ENCODE measurements at places on chromosomes 7 and 10. TPM values are rescaled to one million over a fixed set of nuclear protein-coding genes. Genes with fewer than 3 reads are reported as not detected.

The ADIRF gene
- 96.5 TPM for polyA plus RNA-seq

The ZNF467 gene
- polyA plus RNA-seq: 0.48 TPM

The MPP7 gene
- polyA plus RNA-seq: 1.3 TPM

The PRPS1L1 gene
- polyA plus RNA-seq: not detected

The TRIM74 gene
- 0.04 TPM for polyA plus RNA-seq

The CACNB2 gene
- polyA plus RNA-seq: not detected

The ADAP1 gene
- polyA plus RNA-seq: 5.1 TPM

The HOXA5 gene
- polyA plus RNA-seq: 2.4 TPM

The FGFR2 gene
- polyA plus RNA-seq: 11.1 TPM

The SFXN3 gene
- 27.9 TPM for polyA plus RNA-seq

The COBL gene
- polyA plus RNA-seq: 0.66 TPM

The EPO gene
- polyA plus RNA-seq: 0.65 TPM

The PGAM2 gene
- not detected for polyA plus RNA-seq

The NXPH1 gene
- polyA plus RNA-seq: not detected

The DOCK4 gene
- 5.2 TPM for polyA plus RNA-seq

The NYAP1 gene
- 1.4 TPM for polyA plus RNA-seq

The IQUB gene
- not detected for polyA plus RNA-seq

The ZMIZ2 gene
- polyA plus RNA-seq: 19.1 TPM

The FGFBP3 gene
- 0.42 TPM for polyA plus RNA-seq

The RASA4B gene
- polyA plus RNA-seq: 0.29 TPM

The WIPF3 gene
- polyA plus RNA-seq: 0.50 TPM

The FEZF1 gene
- polyA plus RNA-seq: not detected

The RNF133 gene
- not detected for polyA plus RNA-seq

The CLDN3 gene
- not detected for polyA plus RNA-seq

The PAPSS2 gene
- 1.7 TPM for polyA plus RNA-seq

The ELN gene
- not detected for polyA plus RNA-seq

The AGBL3 gene
- 0.86 TPM for polyA plus RNA-seq

The GALNT17 gene
- polyA plus RNA-seq: not detected

The PNPLA8 gene
- 5.4 TPM for polyA plus RNA-seq

The ZSWIM8 gene
- 44.9 TPM for polyA plus RNA-seq

The EXOSC1 gene
- 58.7 TPM for polyA plus RNA-seq

The MSS51 gene
- 0.31 TPM for polyA plus RNA-seq

The IGF2BP3 gene
- 10.1 TPM for polyA plus RNA-seq

The GDF10 gene
- polyA plus RNA-seq: not detected

The OR6V1 gene
- not detected for polyA plus RNA-seq

The UROS gene
- 58.9 TPM for polyA plus RNA-seq

The MAGI2 gene
- polyA plus RNA-seq: 0.20 TPM

The PITRM1 gene
- polyA plus RNA-seq: 69.7 TPM
